ENCODE measurements at places on chromosomes 4 and X. TPM values are rescaled to one million over a fixed set of nuclear protein-coding genes. Genes with fewer than 3 reads are reported as not detected.

GRCh38 chr4:146095860-146096259 lies 79.7 kb upstream of the LSM6 start:
- DNase-seq: no peak

DNA sequence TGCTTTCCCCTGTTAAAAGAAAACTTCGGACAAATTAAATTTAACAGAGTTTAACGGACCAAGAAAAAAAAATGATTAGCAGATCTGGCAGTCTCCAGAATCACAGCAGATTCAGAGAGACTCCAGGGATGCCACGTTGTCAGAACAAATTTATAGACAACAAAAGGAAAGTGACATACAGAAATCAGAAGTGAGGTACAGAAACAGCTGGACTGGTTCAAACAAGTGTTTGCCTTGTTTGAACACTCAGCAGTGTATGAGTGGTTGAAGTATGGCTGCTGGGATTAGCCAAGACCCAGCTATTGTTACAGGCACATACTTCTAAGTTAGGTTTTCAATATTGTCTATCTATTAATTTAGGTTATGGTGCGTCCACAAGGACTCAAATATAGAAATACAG lies 19.1 kb downstream of the PIR start:
- no peak for DNase-seq

GRCh38 chrX:103628386-103629317 lies at the start of gene TCEAL1:
TSS of gene TCEAL1 (plus strand) at chrX:103628975. CDS start at chrX:103629917, 942 bp downstream.
- peak; percentile 23 for DNase-seq

DNA sequence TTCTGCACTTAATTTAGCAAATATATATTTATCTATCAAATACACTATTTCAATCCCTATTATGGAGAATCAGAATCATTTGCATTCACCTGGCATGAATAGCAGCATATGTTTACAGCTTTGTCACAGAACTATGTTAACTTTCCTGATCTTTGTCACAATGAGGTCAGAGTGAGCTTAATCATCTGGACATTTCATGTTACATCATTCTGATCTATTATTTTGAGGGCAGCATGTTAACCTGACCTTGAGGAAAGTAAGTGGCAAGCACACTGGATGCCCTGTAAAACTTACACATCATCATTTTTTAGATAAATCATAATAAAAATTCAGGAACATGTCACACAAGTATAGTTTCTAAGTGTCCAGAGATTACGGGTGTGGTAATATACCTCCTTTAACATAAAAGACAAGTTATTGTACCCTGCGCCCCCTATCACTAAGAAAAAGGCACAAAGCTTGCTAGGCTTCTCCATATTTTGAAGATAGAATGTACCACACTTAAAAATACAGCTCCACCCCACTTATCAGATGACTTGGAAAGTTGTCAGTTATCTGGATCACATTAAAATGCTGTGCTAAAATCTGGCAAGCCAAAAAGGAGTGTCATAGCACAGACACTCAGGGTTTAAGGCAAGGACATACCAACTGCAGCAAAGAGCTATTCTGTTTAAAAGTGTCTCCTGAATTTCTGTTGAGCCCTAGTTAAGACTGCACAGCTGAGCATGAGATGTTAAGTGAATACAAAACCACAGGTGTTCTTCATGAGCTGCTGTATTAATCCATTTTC lies 182.7 kb upstream of the FAT4 start:
- DNase-seq: no peak

DNA sequence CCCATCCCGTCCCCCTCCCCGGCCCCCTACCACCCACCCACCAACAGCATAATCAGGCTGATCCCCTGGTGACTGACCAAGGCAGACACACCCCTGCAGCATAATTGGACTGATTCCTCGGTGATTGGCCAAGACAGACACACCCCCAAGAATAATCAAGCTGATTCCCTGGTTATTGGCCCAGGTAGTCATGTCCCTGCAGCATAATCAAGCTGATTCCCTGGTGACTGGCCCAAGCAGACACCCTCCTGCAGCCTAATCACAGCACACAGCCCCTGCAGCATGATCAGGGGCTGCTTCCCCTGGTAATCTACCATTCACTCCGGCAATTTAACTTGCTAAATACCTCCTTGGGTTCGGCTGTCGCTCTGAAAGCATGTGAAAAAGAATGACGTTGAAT lies 47.5 kb upstream of the STS start:
- no peak for DNase-seq

Gene CSN2
- total RNA-seq: not detected

DNA sequence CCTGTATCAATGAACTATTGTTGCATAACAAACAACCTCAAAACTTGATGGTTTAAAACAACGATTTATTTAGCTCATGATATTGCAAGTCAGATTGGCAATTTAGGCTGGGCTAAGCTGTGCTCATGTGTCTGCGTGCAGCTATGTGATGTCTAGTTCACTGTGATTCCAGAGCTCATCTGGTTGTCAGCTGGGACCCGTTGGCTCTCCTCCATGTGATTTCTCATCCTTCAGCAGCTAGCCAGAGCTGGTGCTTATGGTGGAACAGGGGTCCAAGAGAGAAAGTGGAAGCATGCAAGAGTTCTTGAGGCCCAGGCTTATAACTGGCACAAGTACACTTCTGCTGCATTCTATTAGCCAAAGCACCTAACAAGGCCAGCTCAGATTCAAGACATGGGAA lies 28.8 kb upstream of the TRPC3 start:
- DNase-seq: no peak

Gene RAB9B
- 36.3 TPM for total RNA-seq

GRCh38 chr4:52941450-52941849 lies 79.3 kb downstream of the RASL11B start:
- no peak for DNase-seq

DNA sequence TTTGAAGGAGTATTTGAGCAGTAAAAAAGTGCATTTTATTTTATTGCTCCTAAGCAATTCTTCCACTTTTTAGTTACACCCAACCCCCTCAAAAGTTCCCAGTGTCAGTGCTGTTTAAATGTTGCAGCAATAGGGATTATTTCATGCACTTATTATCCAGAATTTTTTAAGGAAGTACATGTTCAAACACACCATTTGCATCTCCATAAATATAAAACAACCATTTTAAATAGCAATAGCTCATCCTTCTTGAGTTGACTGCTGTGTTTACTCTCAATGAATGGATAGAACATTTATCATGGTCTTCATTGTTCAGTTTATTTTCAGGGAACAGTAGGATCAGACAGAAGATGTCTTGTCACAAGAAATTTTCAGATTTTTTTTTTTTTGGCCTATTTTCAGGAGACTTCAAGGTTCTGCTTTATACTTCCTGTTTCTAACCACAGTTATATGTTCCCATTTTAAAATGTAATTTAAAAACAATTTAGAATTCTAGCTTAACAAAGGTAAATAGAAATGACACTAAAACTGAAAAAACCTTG lies 171.9 kb downstream of the TMA16 start:
- no peak for DNase-seq

Gene ATP1B4
- total RNA-seq: under 0.01 TPM

- DNase-seq: no peak
These were observed 33.0 kb upstream of the TLR2 start for GRCh38 chr4:153651116-153651515.

- no peak for DNase-seq
These were observed 297.2 kb downstream of the IQCM start for GRCh38 chr4:149518471-149518870.

Gene PCSK1N
- total RNA-seq: 48.7 TPM

DNA sequence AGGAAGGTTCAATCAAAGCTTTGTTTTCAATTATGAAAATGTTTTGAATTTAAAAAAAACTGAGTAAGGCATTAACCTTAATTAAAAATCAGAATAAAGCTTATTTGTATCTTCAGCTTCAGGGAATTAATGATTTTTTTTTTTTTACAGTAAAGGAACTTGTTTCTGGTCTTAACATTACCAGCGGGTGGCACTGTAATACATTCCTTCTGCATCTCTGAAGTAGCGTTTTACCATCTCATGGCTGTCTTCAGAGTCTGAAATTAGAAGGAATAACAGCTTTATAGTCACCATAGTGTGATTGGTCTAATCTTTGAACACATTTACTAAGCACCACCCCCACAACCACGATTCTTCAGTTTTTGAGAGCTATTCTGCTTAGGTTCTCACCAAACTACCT lies 102.6 kb downstream of the IL1RAPL2 start:
- no peak for DNase-seq

DNA sequence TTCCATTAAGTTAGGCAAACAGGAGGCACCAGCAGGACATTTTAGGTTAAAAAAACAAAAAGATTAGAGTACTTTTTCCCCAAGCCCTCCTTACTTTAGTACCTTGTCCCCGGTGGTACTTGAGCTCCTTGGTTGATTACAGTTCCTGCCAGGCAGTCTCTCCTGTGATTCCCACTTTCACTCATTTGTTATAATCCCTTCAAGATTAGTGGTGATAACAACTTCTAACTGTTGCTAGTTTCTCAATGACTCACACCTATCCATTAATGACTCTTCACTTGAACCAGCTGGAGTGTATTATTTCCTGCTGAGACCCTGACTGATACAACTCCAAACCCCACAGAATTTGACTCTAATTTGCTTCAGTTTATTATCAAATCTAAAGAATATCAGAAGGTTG lies 765.0 kb upstream of the DIAPH2 start:
- no peak for DNase-seq
